T-helper 2 cell treated with Interferon-gamma antibody and Interleukin-4, amounts not matched to agents 5 μg/mL and 100 μg/mL, for 36 hours (primary cell): ENCODE measurements at places on chromosomes 2 and 18.

GRCh38 chr18:13406736-13407135 lies 188.2 kb downstream of the LDLRAD4 start:
- DNase-seq: no peak

DNA sequence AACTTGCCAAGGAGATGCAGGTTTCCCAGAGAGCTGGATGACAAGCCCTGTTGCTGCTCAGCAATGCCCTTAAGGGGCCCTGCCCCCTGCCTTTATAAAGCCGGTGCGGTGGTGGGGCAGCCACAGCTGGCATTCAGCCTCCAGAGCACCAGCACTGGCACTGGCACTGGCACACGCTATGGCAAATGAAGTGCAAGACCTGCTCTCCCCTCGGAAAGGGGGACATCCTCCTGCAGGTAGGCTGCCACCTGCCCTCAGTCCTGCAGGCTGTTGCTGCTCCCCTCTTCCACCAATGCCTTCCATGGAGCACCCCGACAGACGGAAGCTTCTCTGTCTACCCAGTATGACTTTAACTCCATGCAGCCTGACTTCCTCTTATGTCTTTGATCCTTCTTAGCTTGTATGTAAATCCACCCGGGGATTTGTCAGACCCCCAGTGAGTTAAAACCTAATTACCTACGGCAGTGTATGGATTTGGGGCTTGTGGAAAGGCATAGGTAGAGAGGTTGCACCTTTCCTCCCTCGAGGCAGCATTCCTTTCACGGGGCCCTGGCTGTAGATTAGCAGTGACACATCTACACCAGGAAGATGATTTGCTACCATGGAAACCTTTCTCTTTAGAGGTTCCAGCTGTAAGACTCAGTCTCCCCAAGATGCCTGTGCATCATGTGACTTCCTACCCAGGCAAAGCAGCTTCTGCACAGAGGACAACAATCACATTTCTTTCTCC lies at the start of gene DAPL1:
Gene DAPL1 (plus strand): TSS at position 123 of the 730 bp plus-strand sequence. CDS start 56 bp downstream, at position 179.
- DNase-seq: no peak

GRCh38 chr2:109638795-109639194 lies 24.6 kb downstream of the SOWAHC start:
- no peak for DNase-seq

DNA sequence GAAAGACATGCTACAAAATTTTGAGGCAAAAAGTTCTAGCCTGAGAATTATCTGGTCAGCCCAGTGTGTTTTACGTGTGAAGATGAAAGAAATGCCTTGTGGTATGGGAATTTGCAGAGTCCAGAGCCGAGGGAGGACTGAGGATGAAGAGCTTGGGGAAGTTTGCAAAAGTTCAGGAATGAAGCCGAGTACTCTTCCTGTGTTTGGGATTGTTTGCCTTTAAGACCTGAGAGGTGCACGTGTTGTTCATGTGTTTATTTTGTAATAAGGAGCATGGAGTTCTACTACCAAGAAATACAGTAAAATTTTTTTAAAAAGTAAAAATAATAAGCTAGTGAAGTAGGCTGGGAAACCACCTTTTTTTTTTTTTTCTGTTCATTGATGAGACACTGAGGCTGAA lies 14.8 kb downstream of the SETBP1 start:
- no peak for DNase-seq

GRCh38 chr18:5895876-5896740 lies 786 bp upstream of the TMEM200C start:
- no peak for DNase-seq

- DNase-seq: peak; percentile 67
These were observed 29.4 kb downstream of the KATNAL2 start for GRCh38 chr18:46946656-46947282.

DNA sequence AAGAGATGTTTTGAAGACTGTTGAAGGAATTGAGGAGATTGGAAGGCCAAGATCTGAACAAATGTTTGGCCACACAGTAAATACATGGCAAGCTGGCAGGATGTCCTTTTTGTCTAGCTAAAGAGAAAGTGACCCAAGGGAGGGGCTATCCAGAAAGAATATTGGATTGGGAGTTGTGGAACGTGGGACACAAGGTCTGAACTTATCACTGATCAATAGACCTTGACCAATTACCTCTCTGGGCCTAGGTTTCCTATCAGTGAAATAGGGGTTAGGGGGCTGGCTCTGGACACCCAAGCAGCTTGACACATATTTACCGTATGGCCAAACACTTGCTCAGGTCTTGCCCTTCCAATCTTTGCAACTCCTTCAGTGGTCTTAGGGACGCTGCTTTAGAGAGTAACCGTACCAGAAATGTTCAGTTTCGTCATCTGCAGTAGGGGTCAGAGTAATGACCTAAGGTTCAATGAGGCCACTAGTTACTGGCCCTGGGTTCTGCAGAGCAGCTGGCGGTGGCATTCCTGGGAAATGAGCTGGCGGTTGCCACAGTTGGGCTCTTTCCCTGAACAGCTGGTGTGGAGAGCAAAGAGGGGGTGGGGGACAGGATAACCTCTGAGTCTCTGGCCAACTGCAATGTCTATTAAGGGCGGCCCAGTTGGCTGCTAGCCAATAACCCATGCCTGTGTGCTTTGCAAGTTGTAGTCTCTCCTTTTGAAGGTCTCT lies 70.1 kb upstream of the STPG4 start:
- no peak for DNase-seq

DNA sequence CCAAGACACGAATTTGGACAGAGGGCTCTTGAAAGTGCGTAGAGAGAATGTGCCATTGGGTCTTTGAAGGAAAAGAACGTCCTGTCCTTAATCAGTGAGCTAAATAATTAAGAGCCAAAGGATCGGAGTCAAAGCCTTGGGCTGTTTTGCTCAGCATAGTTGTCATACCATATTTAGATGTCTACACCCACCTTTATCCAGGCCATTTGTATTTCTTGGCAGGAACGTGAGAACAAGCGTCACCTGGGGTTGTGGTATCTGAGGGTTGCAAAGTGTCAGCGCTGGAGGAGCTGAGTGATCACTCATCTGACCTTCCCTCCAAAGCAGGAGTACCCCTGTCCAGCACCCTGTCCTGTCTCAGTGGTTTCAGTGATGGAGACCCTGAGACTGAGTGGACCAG lies 4.5 kb downstream of the LPIN1 start:
- no peak for DNase-seq

- peak; percentile 77 for DNase-seq
These were observed 34.9 kb downstream of the RAB10 start for GRCh38 chr2:26068602-26069298.

GRCh38 chr2:47360927-47361326 lies 42.0 kb upstream of the MSH2 start:
- peak; percentile 15 for DNase-seq

- DNase-seq: no peak
These were observed 105.5 kb downstream of the NOL10 start for GRCh38 chr2:10584242-10584753.

- peak; percentile 91 for DNase-seq
These were observed 580 bp downstream of the HNRNPA3 start for GRCh38 chr2:177212891-177213856.

- no peak for DNase-seq
These were observed 579 bp downstream of the STAT4 start for GRCh38 chr2:191150230-191150599.

DNA sequence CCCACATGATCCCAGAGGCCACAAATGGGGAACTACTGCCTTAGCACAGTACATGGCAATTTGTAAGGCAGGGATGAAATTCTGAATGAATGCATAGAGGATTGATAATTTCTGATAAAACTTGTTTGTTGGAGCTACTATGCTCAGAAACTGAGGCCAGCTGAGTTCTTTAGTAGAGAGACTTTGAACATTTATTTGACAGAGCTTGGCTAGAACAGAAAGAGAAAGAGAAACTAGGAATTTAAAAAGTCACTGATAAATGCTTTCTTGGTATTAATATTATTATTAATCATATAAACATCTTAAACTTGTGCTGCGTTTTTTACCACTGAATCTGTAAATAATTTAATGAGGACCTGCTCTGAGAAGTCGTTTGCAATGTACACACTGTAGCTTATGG lies 923.7 kb upstream of the CNTNAP5 start:
- no peak for DNase-seq

DNA sequence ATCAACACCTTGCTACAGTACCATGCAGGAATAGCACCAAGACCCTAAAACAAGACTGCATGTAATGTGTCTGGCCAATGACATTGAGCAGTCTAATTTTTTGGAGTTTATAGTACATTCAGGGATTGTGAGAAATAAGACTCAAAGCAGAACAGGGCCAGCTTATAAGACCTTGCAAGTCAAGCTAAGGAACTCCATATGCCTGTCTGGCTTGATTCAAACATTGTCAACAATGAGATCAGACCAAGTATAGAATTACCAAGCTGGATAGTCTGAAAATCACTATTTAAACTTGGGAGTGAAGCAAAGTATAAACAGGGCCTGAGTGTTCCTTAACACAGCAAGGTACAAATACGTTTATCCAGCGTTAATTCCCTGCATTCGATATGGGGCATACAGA lies 370.9 kb downstream of the CNTNAP5 start:
- DNase-seq: no peak

DNA sequence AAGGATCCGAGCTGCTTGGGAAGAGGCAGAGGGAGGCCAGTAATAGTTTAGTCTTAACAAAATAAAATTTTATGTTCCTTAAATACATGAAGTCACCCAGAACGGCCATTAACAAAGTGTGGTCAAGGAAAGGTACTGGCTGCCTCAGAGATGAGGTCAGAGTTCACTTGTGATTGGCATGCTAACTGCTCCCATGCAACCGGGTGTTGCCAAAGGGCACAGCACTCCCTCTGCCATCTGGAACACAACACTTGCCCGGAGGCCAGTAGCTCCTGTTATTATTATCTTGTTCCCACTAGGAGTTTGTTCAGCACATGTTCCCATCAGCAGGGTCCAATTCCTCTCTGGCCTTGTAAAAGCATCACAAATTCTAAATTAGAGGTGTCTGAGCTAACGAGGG lies 207.0 kb downstream of the CYP26B1 start:
- no peak for DNase-seq

DNA sequence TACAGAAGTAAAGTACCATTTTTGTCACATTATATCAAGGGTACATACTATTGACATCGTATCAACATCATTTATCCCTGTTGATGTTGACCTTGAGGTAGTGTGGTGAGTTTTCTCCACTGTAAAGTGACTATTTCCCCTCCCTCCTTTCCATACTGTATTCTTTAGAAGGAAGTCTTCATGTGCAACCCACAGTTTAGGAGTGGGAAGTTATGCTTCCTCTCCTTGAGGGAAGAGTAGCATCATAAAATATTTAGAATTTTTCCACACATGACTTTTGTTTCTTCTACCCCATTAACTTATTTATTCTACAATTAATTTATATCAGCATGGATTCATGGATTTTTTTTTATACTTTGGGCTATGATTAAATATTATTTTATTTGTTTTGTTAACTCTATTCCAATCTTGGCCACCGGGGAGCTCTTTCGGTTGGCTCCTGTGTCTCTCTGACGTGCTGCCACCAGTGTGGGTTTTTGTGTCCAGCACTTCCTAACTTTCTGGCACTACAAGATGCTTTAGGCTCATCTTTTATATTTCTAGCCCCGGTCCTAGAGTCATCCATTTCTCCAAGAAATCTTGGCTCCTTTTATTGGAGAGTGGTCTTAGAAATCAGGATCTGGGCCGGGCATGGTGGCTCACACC lies 19.0 kb downstream of the AQP12B start:
- DNase-seq: no peak

DNA sequence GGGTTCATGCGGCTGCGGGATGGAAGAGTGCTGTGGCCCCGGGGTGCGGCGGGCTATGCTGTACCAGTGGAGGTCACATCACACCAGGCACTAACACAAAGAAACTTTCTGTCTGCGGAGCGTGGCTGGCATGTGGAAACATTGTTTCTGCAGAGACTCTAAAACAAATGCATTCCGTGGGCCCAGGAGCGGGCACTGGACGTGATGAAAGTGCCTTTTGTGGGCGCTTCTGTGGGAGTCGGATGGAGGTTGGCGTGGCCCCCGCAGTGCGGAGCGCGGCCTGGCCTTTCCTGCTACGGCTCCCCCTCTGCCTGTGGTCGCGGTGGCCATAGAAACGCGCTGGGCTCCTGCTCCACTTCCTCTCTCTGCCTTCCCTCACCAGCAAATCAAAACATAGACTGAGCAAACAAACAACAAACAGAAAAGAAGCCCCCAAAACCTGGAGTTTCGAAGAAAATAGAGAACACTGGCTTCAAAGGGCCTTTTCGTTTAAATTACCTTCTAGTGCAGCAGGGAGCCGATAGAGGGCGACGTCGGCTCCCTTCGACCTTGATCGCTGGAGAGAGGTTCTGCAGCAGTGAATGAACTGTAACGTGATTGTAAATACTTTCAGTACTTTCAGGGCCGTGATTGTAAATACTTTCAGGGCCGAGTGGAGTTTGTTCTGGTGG lies 51.4 kb downstream of the KIF5C start:
- peak; percentile 46 for DNase-seq

GRCh38 chr2:35960596-35960995 lies 395.0 kb upstream of the CRIM1 start:
- DNase-seq: no peak

DNA sequence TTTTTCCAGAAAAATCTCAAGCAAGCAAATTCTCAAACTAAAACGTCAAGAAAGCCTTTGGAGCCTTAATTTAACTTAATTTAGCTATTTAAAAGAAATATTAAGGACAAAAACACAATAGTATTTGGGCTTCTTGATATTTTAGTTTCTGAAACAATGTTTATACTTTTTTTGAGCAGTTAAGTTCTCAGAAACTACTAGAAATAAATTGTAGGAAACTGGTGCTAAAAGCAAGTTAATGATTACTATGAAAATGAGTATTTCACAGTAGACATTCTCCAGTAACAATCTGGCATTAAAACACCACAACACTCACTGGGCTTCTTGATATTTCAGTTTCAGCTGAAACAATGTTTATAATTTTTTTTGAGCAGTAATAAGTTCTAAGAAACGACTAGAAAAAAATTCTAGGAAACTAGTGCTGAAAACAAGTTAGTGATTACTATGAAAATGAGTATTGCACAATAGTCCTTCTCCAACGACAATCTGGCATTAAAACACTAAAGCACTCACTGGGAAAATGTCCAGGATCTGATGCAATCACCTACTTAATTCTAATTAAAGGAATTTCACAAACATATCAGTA lies 45.1 kb downstream of the TRAK2 start:
- DNase-seq: no peak

DNA sequence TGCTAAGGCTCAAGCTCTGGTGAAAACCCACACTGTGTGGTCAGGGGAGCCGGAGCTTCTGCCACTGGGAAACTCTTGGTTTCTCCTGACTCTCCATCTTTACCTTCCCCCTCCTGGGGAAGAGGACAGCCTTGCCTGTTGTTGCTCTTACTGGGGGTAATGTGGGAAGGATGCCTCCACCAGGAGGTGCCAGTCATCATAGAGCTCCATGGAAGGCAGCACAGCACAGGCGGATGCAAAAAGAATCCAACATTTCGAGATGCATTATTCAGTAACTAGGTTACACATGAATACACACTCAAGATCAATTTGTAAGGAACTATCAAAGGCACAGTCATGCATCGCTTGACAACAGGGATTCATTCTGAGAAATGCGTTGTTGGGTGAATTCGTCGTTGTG lies 322.6 kb downstream of the AFF3 start:
- DNase-seq: no peak

DNA sequence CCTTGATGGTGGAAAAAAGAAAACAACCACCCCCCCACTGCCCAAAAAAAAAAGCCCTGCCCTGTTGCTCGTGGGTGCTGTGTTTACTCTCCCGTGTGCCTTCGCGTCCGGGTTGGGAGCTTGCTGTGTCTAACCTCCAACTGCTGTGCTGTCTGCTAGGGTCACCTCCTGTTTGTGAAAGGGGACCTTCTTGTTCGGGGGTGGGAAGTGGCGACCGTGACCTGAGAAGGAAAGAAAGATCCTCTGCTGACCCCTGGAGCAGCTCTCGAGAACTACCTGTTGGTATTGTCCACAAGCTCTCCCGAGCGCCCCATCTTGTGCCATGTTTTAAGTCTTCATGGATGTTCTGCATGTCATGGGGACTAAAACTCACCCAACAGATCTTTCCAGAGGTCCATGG lies 28.0 kb downstream of the MAL start:
- no peak for DNase-seq
